T-helper 9 cell (primary cell): ENCODE measurements at places on chromosomes 6 and 20.

DNA sequence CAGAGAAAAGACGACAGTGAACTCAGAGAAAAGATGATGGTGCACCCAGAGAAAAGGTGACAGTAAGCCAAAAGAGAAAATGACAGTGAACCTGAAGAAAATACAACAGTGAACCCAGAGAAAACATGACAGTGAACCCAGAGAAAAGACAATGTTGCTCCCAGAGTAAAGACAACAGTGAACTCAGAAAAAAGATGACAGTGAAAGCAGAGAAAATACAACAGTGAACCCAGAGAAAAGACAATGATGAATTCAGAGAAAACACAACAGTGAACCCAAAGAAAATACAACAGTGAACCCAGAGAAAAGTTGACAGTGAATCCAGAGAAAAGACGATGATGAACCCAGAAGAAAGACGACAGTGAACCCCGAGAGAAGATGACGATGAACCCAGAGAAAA is 140.5 kb upstream of the MAP3K4 start:
- DNase-seq: no peak

DNA sequence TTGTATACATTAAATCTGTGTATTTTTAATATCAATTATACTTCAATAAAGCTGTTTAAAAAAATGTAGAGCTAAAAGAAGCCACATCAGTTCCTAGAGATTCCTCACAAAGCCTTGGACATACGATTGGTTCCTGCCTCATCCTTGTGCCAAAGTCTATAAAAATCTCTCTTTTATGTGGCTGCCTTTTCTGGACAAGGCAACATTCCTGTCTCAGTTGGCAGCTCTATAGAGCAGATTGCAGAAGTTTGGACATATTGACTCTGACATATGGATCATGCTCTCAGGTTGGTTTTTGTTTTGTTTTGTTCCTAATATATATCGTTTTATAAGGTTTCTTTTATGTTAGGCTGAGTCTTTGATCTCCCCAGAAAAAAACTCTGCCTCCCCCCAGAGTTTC is 148.9 kb downstream of the MAFB start:
- DNase-seq: no peak

DNA sequence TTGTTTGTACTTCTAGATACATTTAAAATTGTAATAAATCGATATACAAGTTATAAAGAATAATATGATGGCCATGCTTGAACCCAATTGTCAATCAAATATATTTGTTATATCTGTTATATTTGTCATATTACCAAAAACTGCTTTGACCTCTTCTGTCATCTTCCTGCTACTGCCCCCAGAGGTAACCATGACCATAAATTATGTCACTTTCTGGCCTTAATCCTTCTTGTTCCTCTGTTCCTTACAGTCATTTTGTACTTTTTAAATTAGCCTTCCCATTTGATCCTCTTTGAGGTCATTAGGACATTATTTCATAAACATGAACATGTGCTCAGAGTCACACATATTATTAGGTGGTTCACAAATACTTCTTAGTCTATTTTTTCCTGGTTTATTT is 124.7 kb downstream of the HFE start:
- DNase-seq: no peak

GRCh38 chr6:112227992-112228391 is 26.4 kb downstream of the LAMA4 start:
- no peak for DNase-seq

- no peak for DNase-seq
These were observed 119.0 kb upstream of the ZNF184 start for GRCh38 chr6:27591699-27592480.

- no peak for DNase-seq
These were observed 241.1 kb downstream of the PREX1 start for GRCh38 chr20:48586730-48587129.

DNA sequence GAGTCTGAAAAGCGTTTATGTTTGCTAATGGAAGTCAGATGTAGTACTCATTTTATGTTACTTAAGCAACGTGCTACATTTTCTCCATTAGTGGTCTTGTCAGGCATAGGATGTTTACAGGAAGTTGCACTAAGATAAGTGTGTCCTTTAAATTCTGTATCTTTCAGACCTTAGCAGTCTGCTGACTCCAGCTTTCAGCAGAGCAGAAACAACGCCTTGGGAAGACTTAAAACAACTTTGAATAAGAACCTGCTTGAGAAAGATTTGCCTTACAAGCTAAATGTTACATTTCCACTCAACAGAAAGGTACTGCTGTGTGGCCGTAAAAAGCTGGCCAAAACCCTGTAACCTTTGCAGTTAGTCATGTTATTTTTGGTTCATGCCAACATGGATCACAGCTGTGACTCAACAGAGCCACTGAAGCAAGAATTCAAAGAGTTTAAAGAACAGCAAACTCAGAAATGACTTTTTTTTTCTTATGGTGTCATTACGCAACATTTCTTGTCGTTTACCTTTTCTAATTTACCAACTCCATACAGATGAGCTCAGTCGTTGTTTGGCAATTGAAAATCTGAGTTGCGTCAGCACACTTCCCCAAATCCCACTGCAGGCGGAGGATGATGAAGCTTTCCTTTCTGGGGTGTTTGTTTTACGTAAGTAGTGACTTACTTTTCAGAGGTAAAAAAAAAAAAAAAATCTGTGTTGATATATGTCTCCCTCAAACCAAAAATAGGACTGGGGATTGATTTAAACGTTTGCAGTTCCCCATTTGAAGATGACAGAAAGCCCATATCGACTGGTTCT is 27.9 kb upstream of the BMP6 start:
- no peak for DNase-seq

GRCh38 chr6:148521586-148521985 is 178.9 kb downstream of the SASH1 start:
- no peak for DNase-seq
